Cardiac muscle cell (in vitro differentiated cells and primary cell): ENCODE measurements at places on chromosomes 3 and 15. TPM values are rescaled to one million over a fixed set of nuclear protein-coding genes. Genes with fewer than 3 reads are reported as not detected.

The FSTL1 gene
- 142 and 253 TPM in 2 replicates for polyA plus RNA-seq

- no peak for DNase-seq
Observed at GRCh38 chr3:42491881-42492507, 10.4 kb upstream of the VIPR1 start.

DNA sequence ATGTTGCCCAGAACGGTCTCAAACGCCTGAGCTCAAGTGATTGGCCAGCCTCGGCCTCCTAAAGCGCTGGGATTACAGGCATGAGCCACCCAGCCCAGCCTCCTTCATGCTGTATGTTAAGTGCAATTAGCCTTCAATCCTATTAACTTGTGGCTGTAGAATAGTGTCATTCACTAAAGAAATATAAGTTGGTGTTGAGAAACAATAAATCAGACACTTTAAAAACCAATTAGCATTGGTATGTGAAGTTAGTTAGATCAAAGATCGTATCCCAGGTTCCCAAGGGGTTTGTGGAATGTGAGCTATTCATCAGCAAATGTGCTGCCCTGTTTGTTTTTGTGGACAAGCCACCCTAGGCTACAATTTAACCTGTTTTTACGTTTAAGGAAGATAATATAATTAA is 11.0 kb upstream of the PIK3CB start:
- DNase-seq, result peak; percentile 20

The CPA3 gene
- polyA plus RNA-seq, result not detected in 2 replicates

The FNDC3B gene
- polyA plus RNA-seq, result 52.2 and 55.2 TPM in 2 replicates
